ENCODE measurements at places on chromosomes 6 and 20.

DNA sequence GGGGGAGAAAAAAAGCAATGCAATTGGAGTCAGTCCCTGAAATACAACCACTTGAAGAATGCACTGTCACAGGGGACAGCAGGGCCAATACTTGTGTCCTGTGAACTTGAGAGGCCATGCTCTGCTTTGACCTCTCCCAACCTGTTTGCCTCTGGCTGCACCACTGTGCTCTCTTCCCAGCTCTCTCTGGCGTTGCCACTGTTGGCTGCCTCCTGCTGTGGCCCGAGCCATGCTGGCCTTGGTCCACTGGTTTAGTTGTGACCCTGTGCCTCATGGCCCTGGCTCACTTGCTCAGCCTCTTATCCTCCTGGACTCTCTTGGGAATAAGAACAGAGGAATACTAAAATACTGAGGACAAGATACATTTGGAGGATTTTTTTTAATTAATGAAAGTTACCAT lies 14.5 kb upstream of the FBXO30 start:
- no peak for DNase-seq

GRCh38 chr6:43827898-43828297 lies 57.9 kb downstream of the VEGFA start:
- DNase-seq, result no peak

DNA sequence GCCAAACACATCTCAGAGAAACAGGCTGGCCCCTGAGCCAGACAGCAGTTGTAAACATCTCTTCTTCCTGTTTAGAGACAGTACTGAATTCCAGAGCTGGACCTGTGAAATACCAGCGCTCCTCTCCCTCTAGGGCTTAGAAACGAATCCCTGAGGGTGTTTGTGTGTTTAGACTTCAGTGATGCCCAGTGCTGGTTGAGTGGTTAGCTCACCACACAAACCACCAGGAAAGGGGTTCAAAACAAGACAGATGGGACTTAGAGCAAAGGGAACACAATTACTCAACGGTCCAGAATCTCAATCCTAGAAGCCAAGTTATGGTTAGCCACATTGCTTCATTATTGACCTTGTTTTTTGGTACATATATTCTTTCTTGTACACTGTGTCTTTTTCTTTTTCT lies 108.7 kb upstream of the TMEM170B start:
- DNase-seq, result no peak

DNA sequence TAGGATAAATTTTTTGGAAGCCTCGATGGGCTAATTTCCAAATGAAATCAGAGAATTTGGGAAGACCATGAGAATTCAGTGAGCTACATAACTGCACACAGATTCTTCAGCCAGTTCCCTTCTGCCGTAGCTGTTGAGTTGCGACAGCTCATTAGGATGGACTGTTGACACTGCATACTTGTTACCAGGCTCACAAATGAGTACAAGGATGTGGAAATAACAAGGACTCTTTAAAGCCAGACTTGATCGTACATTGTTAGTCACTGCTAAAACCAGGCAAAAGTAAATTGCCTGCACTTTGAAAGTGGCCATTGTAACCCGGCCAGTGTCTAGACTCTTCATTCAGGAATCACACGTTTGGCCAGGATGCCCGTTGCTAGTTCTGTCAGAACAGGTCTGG lies 37.0 kb downstream of the NDUFAF5 start:
- DNase-seq, result no peak

DNA sequence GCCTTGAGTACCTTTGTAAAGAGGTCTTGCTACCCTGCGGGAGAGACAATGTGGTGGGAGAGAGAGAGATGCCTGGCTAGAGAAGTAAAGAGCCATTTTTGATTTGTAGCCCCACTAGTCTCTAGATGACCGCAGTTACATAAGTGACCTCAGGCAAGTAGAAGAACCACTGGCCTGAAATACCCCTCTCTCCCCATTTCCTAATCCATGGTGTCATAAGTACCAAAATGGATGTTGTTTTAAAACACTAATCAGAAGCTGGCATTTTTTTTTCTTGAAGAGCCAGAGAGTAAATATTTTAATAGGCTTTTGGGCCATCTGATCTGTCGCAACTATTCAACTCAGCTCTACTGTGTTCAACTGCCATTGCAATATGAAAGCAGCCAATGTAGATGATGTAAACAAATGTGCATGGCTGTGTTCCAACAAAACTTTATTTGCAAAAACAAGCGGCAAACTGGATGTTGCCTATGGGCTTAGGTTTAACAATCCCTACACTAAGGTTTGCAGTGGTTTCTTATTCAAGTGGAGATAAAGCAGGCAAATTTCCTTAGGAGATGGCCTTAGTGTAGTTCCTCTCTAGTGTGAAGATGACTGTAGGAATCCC lies 36.5 kb downstream of the RARS2 start:
- DNase-seq, result no peak

DNA sequence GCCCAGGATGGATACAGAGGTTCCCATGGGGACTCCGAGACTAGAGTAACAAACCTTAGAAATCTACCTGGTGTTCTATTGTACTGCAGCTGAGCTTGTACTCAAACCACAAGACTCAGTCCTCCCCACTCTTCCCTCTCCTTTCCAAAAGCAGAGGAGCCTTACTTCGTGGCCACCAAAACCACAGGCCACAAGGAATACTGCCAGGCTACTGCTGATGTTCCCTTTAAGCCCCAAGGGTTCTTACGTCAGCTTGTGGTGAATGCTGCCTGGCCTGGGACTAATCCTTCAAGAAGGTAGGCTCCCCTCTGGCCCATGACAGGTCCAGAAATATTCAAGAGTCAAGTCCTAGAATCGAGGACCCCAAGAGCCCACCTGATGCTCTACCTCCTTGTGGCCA lies 10.5 kb upstream of the DEFB128 start:
- DNase-seq, result no peak

GRCh38 chr20:62742979-62743776 lies 34.5 kb downstream of the NTSR1 start:
- DNase-seq, result no peak

DNA sequence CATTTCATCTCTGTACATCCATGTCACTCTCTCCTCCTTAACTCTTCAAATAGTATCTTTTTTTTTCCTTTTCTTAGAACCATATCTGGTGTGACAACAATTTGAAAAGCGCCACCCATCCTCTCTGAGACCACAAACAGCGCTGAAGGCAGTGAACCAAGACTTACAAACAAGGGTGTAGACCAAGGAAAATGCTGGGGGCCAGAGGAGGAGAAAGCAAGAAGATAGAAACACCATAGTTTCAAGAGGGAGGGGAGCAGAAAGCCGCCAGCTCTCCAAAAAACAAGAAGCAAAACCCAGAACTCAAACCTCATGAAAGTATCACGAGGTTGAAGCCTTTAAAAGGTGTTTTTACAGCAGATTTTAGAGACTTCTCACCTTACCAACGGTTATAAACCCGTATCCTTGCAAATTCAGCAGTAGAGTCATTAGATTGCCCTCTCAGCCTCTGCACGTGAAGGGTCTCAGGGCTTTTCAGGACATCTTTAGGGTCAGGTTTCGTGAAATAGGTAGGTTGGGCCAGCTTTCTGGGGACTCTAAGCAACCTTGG lies 13.3 kb upstream of the RIPOR2 start:
- DNase-seq, result no peak

- DNase-seq, result no peak
These were observed 12.6 kb downstream of the HSPA12B start for GRCh38 chr20:3744806-3745685.

DNA sequence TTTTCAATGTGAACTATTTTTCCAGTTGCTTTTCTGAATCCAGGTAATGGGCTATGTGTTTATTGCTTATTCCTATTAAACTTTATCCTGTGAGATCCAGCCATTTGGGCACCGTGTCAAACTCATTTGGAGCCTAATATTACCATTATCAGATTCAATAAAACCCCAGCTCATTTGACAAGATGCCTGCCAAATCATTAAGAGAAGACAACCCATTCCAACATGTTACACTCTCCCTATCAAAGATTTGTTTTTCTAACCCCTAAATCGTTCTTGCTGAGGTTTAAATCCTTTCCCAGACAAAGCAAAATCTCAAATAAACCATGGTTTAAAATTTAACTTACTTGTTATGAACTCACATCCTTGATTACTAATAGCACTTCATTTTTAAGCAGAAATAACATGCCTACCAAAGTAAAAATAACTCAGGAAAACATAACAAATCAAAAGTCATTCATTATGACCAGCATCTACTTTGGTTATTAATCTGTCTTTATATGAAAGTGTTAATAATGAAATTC lies 130.0 kb upstream of the TCF21 start:
- DNase-seq, result no peak

DNA sequence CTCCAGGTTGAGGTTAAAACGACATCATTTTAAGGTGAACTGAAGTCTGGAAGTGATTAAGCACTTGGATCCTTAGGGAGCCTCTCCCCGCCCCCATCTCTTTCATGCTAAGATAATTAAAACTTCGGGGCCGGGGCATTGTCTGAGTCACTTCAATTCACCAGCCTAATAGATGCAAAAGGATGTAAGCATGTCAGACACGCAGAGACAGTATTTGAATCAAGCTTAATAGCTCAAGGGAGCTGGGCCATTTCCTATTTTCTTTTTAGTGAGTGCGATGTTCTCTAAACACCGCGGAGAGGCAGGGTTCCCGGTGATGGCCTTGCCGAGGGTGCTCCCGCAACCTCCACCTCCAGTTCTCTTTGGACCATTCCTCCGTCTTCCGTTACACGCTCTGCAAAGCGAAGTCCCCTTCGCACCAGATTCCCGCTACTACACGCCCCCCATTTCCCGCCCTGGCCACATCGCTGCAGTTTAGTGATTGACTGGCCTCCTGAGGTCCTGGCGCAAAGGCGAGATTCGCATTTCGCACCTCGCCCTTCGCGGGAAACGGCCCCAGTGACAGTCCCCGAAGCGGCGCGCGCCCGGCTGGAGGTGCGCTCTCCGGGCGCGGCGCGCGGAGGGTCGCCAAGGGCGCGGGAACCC lies 516 bp upstream of the IRF4 start:
- peak; percentile 24 for DNase-seq

DNA sequence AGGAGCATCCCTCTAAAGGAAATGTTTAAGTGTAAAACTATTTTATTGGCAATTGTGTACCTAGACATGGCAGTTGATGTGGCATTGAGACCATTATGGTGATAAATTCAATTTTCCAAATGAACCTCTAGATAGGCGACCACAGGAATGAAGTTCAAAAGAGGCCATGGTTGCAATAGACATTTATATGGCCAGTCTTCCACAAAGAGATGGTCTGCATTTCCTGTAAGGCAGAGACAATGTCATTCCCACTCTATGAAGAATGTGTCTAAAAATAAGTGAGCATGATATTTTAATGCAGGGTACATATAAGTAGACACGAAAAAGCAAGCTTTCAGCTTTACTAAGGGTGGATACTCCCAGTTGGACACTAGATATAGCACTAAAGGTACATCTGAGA lies 40.9 kb downstream of the THEMIS start:
- DNase-seq, result no peak

DNA sequence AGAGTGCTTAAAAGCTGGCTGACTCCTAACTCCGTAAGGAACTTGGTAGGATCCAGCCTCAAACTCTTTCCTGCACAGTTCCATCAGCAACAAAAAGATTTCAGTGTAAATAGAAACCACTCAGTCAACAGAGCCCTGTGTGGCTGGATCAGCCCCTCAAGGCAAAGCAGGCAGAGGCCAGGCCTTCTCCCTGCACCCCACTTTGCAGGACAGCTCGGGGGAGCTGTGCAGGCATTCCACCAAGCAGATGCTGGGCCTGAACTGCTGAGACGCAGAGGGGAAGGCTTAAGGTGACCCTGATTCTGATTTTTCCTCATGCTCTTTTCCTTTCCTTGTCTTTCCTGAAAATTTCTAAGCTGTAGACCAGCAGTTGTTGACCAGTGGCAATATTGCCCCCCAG lies 91.5 kb downstream of the NFATC2 start:
- no peak for DNase-seq

DNA sequence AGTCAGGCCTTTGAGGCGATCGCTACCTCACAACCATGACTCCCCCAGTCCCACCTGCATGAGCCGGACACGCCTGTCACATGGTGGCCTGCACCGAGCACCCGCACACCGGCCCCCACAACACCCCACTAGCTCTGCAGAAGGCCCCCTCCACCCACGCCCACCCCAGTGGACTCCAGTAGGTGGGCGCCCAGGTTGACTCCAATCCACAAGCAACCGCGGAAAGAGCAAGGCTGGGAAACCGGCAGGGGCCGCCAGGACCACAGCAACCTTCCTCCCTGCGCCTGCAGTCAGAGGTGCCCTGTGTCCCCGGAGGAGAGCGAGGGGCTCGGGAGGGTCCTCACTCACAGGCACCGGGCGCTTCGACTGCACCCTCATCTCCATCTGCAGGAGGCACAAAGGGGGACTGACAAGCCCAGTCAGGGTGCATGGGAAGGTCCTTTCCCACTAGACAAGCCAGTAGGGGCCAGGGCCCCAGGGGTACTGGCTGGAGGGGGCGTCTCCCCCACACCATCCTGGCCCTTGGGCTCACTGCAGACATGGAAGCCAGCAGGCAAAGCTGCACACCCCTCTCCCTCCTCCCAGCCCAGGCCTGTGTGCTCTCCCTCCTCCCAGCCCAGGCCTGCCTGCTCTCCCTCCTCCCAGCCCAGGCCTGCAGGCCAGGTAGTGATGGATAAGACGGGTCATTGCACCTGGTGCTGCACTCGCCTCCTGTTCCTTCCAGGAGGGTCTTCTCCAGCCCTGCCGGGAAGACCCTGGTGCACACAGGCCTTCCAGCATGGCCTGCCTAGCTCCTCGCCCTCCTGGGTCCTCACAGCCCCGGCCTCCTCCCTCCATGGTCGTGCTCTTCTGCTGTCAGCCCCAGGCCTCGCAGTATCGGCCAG lies 137.2 kb downstream of the DLL1 start:
- no peak for DNase-seq

DNA sequence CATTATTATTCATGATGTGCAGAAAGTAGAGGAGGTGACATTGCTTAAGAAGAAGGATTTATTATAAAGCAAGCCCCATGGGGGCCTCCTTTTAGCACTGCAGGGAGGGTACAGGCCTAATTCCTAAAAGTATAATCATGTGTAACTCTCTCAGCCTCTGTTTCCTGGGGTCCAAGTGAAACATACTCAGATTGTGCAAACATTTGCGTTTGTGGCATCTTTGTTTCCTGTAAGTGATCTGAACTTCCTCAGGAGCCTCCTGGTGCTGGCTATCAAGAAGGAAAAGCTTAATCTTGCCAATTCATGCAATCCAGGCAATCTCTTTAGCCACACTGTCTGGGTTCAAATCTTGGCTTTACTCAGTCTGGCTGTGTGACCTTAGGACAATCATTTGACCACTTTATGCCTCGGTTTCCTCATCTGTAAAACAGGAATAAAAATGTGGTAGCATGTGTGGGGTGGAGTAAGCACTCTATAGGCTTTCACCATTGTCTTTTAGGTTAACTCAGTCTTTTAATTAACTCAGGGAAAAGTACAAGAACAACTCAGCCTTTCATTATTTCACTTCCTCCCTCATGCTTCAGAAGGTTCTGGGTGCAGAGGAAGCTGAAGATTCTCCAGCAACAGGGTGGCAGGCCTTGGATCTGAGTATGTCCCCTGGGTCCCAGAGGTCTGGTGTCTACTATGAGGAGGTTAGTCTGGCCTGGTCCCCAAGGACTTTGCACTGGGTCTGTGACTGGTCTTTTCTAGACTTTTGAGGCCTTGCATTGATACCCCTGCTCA lies 831 bp upstream of the SIRPB2 start:
- DNase-seq, result no peak
